EH (cell line): ENCODE measurements at places on chromosomes 12 and 14.

GRCh38 chr14:67240168-67240932, 885 bp upstream of the PALS1 start:
- DNase-seq, result peak; percentile 57

GRCh38 chr14:65471038-65471878, 58.7 kb downstream of the FUT8 start:
- DNase-seq, result no peak

GRCh38 chr14:81946834-81947798, 413.5 kb upstream of the SEL1L start:
- DNase-seq, result no peak

GRCh38 chr12:54987611-54988231, 3.2 kb upstream of the TESPA1 start:
- no peak for DNase-seq

DNA sequence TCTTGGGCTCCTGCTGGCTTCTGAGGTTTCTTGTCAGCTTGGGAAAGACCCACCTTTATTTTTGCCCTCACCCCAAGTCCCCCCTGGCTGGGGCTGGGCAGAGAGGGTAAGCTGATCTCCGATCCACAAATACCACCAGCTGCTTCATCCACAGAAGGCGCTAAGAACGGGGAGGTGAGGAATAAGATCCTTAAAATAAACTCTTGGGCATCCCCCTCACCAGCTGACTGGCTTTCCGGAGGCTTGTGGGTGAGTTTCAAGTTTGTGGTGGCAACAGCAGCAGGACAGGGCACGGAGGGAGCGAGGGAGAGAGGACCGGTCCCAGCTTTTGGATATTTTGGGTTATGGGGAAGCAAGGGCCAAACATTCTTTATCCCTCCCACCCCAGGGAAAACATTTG, 20.8 kb upstream of the HSPB8 start:
- DNase-seq, result no peak

- DNase-seq, result peak; percentile 68
Observed at GRCh38 chr14:102848830-102849525, 71.7 kb downstream of the TRAF3 start.

DNA sequence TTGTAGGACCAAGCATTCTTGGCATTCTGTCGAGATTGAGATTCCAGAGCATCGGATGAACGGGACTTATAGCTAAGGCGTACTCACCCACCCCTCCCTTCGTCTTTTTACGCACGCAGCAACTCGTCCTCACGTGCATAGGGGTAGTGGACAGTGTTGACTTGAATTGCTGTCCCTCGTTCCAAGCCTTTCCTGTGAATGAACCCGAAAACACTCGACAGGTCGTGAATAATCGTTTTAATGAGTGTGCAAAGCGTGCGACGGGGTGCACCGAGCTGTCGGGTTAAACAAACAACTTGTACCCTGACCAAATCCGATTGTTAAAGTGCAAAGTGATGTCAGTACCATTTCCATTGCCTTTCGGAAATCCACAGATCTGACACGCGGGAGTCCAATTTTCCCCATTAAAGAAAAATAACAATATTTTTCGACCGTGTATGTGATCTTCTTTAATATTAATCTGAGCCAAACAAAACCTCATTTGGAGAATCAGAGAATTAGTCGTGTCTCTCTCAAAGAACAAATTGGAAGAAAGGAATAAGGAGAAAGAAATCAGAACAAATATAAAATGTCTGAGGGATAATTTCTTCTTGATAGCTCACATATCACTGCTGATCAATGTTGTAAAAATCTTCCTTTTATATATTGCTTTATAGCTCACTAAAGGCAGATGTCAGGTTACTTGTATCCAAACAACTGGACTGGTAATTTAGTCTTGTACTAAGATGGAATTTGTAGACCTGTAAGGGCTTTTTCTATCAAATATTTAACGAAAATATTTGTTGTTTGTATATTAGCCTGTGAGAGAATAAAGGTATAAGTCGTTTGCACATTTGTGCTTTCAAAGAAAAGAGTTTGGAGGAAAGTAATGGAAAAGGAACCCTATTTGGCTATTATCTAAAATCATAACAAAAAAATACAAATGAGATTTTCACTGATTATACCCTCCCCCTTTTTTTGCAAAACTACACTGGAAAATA, 11.8 kb downstream of the FOXG1 start:
- no peak for DNase-seq

GRCh38 chr14:51394804-51395203, 154.8 kb downstream of the TMX1 start:
- no peak for DNase-seq

- DNase-seq, result no peak
Observed at GRCh38 chr14:25988536-25988935, 609.3 kb downstream of the NOVA1 start.

GRCh38 chr14:35669782-35670181, 135.8 kb downstream of the INSM2 start:
- peak; percentile 71 for DNase-seq

- peak; percentile 81 for DNase-seq
Observed at GRCh38 chr14:22519877-22520685, 68.9 kb downstream of the DAD1 start.

GRCh38 chr12:110093631-110094311, 30.4 kb upstream of the IFT81 start:
- DNase-seq, result no peak

GRCh38 chr12:95390192-95390591, 83.8 kb upstream of the METAP2 start:
- no peak for DNase-seq

DNA sequence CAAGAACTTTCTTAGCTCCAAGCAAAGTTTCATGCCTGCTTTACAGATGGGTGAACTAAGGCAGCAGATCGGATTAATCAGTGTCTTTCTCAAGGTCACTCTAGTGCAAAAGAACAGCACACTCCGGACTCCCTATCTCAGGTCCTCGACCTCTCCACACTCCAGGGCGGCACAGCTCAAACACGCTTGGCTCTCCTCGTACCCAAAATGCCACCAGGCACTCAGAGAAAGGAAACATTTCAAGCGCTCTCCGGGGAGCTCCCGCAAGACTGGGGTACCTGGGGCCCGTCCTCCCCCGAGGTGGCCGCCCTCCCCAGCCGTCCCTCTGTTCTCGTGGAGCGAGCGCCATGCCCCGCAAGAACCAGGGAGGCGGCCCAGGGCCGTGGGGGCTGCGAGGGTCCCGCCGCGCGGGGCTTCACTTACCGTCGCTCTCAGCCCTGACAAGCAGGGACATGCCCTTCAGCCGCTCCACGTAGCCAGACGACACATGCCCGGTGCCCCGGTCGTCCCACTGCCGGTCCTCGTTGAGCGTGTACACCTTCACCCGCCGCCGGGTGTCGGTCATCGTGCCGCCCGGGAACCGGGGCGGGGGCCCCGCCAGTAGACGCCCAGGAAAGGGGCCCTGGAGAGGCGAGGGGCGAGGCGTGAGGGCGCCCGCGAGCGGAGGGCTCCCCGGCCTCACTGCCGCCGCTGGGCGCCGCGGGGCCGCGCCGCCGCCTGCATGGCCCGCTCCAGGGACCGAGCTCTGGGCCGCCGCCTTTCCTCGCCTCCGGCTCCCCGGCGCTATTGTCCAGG, 830 bp downstream of the PPP4R3A start:
- DNase-seq, result peak; percentile 13
